ENCODE measurements at places on chromosomes 12 and 14.

DNA sequence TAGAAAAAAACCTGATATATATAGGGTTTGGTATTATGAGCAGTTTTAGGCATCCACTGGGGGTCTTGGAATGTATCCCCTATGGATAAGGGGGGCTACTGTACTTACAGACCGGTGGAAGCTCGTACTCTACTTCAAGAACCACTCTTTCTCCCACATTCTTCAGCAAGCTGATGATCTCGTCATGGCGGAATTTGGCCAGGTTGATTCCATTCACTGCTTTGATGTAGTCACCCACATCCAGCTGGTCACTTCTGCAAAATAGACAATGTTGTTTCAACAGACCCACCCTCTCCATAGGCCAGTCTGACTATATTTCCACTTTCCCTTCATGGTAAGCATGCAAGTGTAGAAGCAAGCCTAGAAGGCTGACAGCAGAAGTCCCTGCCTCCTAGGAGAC is 139.9 kb downstream of the GRIP1 start:
- no peaks in the 10 kb centered on the region for H3K27me3 ChIP-seq
- no peaks in the 10 kb centered on the region for H3K4me1 ChIP-seq
- H3K36me3 ChIP-seq = no peaks in the 10 kb centered on the region
- no peak overlapping the region for H3K4me3 ChIP-seq
- H3K27ac ChIP-seq = no peak overlapping the region

GRCh38 chr12:20128928-20129327 is 239.4 kb upstream of the PDE3A start:
- H3K4me3 ChIP-seq = no peak overlapping the region
- peaks cover 9% of the 10 kb centered on the region for H3K4me1 ChIP-seq
- DNase-seq = no peak
- H3K27me3 ChIP-seq = no peaks in the 10 kb centered on the region
- no peak overlapping the region for H3K27ac ChIP-seq

GRCh38 chr12:106736051-106736957 is 38.2 kb upstream of the RIC8B start:
- H3K27ac ChIP-seq = no peak overlapping the region
- no peaks in the 10 kb centered on the region for H3K27me3 ChIP-seq
- peaks cover 9% of the 10 kb centered on the region for H3K4me1 ChIP-seq
- DNase-seq = no peak
- no peaks in the 10 kb centered on the region for H3K36me3 ChIP-seq

- peak overlapping the region; percentile 92 for H3K4me3 ChIP-seq
- H3K4me1 ChIP-seq = peaks cover 43% of the 10 kb centered on the region
- peaks cover 6% of the 10 kb centered on the region for H3K36me3 ChIP-seq
- no peaks in the 10 kb centered on the region for H3K27me3 ChIP-seq
Observed at GRCh38 chr14:30621354-30621939, 672 bp upstream of the SCFD1 start.

- H3K4me3 ChIP-seq = no peak overlapping the region
- H3K27ac ChIP-seq = no peak overlapping the region
- peaks cover 14% of the 10 kb centered on the region for H3K4me1 ChIP-seq
- peak; percentile 82 for DNase-seq
Observed at GRCh38 chr14:101125719-101126651, 222.5 kb upstream of the RTL1 start.

DNA sequence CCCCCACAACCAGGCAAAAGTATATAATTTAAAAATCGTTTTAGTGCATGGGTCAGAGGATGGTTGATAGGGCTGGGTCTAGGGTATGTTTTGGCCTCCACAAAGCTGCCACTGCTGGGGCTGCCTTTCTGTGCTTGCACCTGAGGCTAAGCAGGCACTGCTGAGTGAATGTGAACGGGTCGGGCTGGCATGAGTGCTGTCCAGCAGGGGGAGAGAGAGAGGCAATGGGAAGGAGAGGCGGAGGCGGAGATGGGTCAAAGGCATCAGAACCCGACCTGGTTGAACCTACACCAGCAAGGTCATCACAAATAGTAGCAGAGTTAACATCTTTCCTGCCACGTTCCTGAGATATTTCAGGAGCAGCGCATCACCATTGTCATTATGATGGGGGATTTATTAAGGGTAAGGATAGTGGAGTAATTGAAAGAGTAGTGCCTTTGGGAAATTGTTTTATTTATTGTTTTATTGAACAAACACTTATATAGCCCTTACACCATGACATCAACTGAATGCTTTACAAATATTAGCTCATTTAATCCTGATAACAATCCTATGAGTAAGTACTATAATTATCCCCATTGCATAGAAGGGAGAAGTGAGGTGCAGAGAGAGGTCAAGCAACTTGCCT is 5.8 kb upstream of the NRXN3 start:
- H3K4me3 ChIP-seq = no peak overlapping the region
- DNase-seq = no peak
- H3K27me3 ChIP-seq = peaks cover 9% of the 10 kb centered on the region
- no peak overlapping the region for H3K27ac ChIP-seq
- no peaks in the 10 kb centered on the region for H3K4me1 ChIP-seq
- no peaks in the 10 kb centered on the region for H3K36me3 ChIP-seq

DNA sequence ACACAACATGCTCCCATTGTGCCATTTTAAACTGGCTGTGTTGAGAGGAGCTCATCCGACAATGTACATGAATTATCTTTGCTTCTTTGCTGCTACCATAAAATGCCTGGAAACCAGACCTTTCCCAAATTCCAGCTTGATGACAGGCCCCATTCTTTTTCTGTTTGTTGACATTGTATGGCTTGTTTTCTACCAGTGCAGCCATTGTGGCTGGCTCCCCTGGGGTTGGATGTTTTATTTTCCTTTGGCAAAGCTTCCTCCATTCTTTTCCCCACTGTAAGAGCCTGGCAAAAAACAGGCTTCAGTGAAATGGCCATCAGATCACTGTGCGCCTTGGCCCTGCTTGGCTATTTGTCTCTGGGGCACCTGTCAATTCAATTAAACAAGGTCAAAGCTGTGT is 532.5 kb downstream of the VRK1 start:
- H3K4me1 ChIP-seq = no peaks in the 10 kb centered on the region
- H3K27me3 ChIP-seq = no peaks in the 10 kb centered on the region
- no peak overlapping the region for H3K27ac ChIP-seq
- no peaks in the 10 kb centered on the region for H3K36me3 ChIP-seq
- DNase-seq = no peak
- H3K4me3 ChIP-seq = no peak overlapping the region

GRCh38 chr12:46825591-46826414 is at the start of gene SLC38A4:
Gene SLC38A4 (minus strand): TSS chr12:46825997. CDS start chr12:46793071, 32,926 bp downstream.
- H3K4me1 ChIP-seq = peaks cover 27% of the 10 kb centered on the region
- peaks cover 10% of the 10 kb centered on the region for H3K27me3 ChIP-seq
- H3K36me3 ChIP-seq = peaks cover 1% of the 10 kb centered on the region
- peak within 1 kb of the TSS; percentile 93 for H3K27ac ChIP-seq
- no peak for DNase-seq

DNA sequence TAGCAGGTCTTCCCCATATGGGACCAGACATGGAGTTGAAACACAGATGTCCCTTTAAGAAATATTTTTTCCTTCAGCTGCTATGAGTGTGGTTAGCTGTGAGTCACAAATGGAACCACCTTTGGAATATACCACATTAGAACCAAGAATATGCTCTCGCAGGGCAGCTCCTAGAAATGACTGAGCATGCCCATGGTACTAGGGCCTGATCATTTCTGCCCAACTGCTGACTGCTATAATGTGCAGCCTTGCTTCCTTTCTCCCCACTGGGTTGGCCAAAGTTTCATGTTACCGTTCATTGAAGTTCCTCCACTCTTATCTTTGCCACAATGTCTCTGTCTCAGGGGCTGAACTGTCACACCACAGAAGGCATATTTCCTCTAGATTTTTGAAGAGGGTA is 1074.6 kb downstream of the FLRT2 start:
- H3K4me3 ChIP-seq = no peak overlapping the region
- H3K27me3 ChIP-seq = no peaks in the 10 kb centered on the region
- H3K36me3 ChIP-seq = no peaks in the 10 kb centered on the region

GRCh38 chr14:23468704-23469126 is 788 bp upstream of the NGDN start:
- no peak overlapping the region for H3K4me3 ChIP-seq
- no peak overlapping the region for H3K27ac ChIP-seq
- peaks cover 4% of the 10 kb centered on the region for H3K36me3 ChIP-seq
- H3K4me1 ChIP-seq = no peaks in the 10 kb centered on the region
- DNase-seq = no peak

- H3K27ac ChIP-seq = no peak overlapping the region
- no peak overlapping the region for H3K4me3 ChIP-seq
- no peak for DNase-seq
- no peaks in the 10 kb centered on the region for H3K27me3 ChIP-seq
Observed at GRCh38 chr14:87784386-87784785, 208.6 kb downstream of the GALC start.

GRCh38 chr14:70416725-70417349 is at the start of gene SYNJ2BP:
Gene SYNJ2BP (minus strand): TSS chr14:70417090. CDS start chr14:70416963, 127 bp downstream.
- H3K36me3 ChIP-seq = no peaks in the 10 kb centered on the region
- peaks cover 8% of the 10 kb centered on the region for H3K27me3 ChIP-seq
- no peak for DNase-seq

DNA sequence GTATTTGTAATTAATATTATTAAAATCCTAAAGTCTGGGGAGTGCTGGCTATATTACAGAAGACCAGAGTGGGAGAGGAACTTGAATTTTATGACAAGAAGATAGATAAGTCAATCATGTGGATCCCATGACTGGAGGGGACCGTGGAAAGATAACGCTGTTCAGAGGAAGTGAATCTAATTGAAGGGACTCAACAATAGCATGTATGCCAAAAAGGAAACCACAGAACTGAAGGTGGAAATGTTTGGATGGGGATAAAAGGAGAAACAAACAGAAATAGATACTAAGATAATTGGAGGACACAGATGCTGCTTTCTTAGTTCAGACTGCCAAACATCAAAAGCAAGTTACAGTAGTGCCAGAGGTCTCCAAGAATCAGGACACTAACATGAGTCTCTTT is 21.1 kb downstream of the OR6J1 start:
- no peaks in the 10 kb centered on the region for H3K27me3 ChIP-seq
- H3K36me3 ChIP-seq = peaks cover 1% of the 10 kb centered on the region
- H3K27ac ChIP-seq = no peak overlapping the region
- no peak overlapping the region for H3K4me3 ChIP-seq

DNA sequence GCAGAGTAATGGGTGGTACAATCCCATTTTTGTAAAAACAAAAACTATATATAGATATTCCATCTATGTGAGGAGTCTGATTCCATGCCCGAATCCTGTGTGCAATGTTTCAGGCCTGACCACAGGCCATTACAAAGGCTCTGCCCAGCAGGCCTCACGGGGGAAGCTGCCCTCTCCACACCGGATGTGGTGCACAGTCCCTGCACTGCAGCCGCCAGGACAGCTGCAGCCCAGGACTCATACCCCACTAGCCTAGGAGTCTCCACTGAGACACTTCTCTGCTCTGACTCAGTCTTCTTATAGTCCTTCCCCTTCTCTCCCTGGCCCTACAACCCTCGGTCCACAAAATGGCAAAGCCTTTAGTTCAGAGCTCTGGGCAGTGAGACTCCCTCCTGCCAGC is 190.4 kb downstream of the PPM1H start:
- H3K4me1 ChIP-seq = peaks cover 23% of the 10 kb centered on the region
- DNase-seq = no peak
- no peak overlapping the region for H3K4me3 ChIP-seq
- H3K27ac ChIP-seq = peak overlapping the region; percentile 93
- H3K36me3 ChIP-seq = no peaks in the 10 kb centered on the region

GRCh38 chr14:72560889-72561493 is 332.9 kb downstream of the DPF3 start:
- no peaks in the 10 kb centered on the region for H3K27me3 ChIP-seq
- H3K36me3 ChIP-seq = no peaks in the 10 kb centered on the region
- no peak overlapping the region for H3K27ac ChIP-seq
- H3K4me1 ChIP-seq = peaks cover 9% of the 10 kb centered on the region

GRCh38 chr12:25018146-25018545 is 69.2 kb upstream of the BCAT1 start:
- peaks cover 27% of the 10 kb centered on the region for H3K4me1 ChIP-seq
- no peak overlapping the region for H3K4me3 ChIP-seq
- no peak for DNase-seq
- no peaks in the 10 kb centered on the region for H3K27me3 ChIP-seq
- H3K36me3 ChIP-seq = no peaks in the 10 kb centered on the region

GRCh38 chr14:86683561-86683960 is 1153.6 kb downstream of the FLRT2 start:
- peaks cover 8% of the 10 kb centered on the region for H3K27me3 ChIP-seq
- no peak overlapping the region for H3K27ac ChIP-seq

- no peaks in the 10 kb centered on the region for H3K36me3 ChIP-seq
- H3K4me1 ChIP-seq = peaks cover 16% of the 10 kb centered on the region
- DNase-seq = no peak
- H3K27me3 ChIP-seq = no peaks in the 10 kb centered on the region
- H3K27ac ChIP-seq = no peak overlapping the region
Observed at GRCh38 chr12:93094988-93095737, 166.1 kb upstream of the EEA1 start.

- H3K4me1 ChIP-seq = no peaks in the 10 kb centered on the region
- no peak overlapping the region for H3K27ac ChIP-seq
- no peaks in the 10 kb centered on the region for H3K27me3 ChIP-seq
- DNase-seq = no peak
- H3K36me3 ChIP-seq = peaks cover 1% of the 10 kb centered on the region
Observed at GRCh38 chr12:127731657-127732056, 535.3 kb upstream of the TMEM132C start.

DNA sequence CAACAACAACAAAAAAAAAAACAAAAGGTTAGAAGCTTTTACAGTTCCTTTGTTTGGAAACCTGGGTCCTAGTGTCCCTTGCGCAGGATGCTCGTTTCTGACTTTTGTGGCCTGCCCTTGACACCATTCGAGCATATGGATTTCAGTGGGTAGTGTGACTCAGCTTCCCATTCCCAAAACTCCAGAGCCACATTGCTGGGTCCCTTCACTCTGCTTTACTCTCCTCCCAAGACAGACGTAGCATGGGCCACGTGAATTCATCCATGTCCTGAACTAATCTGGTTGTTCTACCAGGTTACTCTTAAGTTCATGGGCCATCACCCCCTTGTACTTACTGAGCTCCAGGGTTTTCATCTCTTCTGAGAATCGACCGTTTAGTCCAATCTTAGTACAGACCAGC is 68.0 kb upstream of the MAX start:
- no peaks in the 10 kb centered on the region for H3K36me3 ChIP-seq
- H3K4me3 ChIP-seq = peak overlapping the region; percentile 75

GRCh38 chr12:27619308-27619707 is 76.9 kb upstream of the REP15 start:
- H3K4me1 ChIP-seq = peaks cover 90% of the 10 kb centered on the region
- H3K4me3 ChIP-seq = no peak overlapping the region
- H3K27ac ChIP-seq = peak overlapping the region; percentile 87
- H3K27me3 ChIP-seq = no peaks in the 10 kb centered on the region
- H3K36me3 ChIP-seq = peaks cover 2% of the 10 kb centered on the region
- DNase-seq = no peak

- no peak for DNase-seq
- H3K27ac ChIP-seq = no peak overlapping the region
- H3K27me3 ChIP-seq = no peaks in the 10 kb centered on the region
- no peaks in the 10 kb centered on the region for H3K36me3 ChIP-seq
Observed at GRCh38 chr14:86243158-86243557, 713.2 kb downstream of the FLRT2 start.

- no peaks in the 10 kb centered on the region for H3K36me3 ChIP-seq
- H3K4me1 ChIP-seq = peaks cover 2% of the 10 kb centered on the region
- H3K4me3 ChIP-seq = no peak overlapping the region
Observed at GRCh38 chr14:63800651-63801375, 52.0 kb upstream of the SYNE2 start.

- no peak overlapping the region for H3K4me3 ChIP-seq
- H3K36me3 ChIP-seq = peaks cover 17% of the 10 kb centered on the region
- no peaks in the 10 kb centered on the region for H3K27me3 ChIP-seq
- no peaks in the 10 kb centered on the region for H3K4me1 ChIP-seq
- no peak for DNase-seq
Observed at GRCh38 chr12:6981152-6982052, 10.7 kb downstream of the EMG1 start.
